ENCODE measurements at places on chromosomes 13 and 19. TPM values are rescaled to one million over a fixed set of nuclear protein-coding genes. Genes with fewer than 3 reads are reported as not detected.

The PCP2 gene
- total RNA-seq: 4.0 TPM

The CATSPERD gene
- not detected for total RNA-seq

The RXFP2 gene
- total RNA-seq: not detected

The PINLYP gene
- 12.3 TPM for total RNA-seq

The SIAH3 gene
- 0.07 TPM for total RNA-seq

The RNF6 gene
- 36.2 TPM for total RNA-seq

The PLEKHJ1 gene
- 72.8 TPM for total RNA-seq

The EDDM13 gene
- 1.3 TPM for total RNA-seq

The ZNF850 gene
- total RNA-seq: 11.7 TPM

The OR10H1 gene
- total RNA-seq: not detected

The ZNF418 gene
- total RNA-seq: 4.1 TPM

The MEIOSIN gene
- total RNA-seq: not detected

The CLDN10 gene
- total RNA-seq: not detected

The SBK2 gene
- total RNA-seq: not detected
